Dermis blood vessel endothelial cell (primary cell): ENCODE measurements at places on chromosomes 2 and 18. TPM values are rescaled to one million over a fixed set of nuclear protein-coding genes. Genes with fewer than 3 reads are reported as not detected.

Gene CLEC4F
- total RNA-seq, result 0.09 and 0.34 TPM in 2 replicates

Gene RTN4
- 118 and 312 TPM in 2 replicates for total RNA-seq

Gene TUBA3D
- total RNA-seq, result not detected in 2 replicates

Gene KCNE4
- total RNA-seq, result 0.14 and 1.2 TPM in 2 replicates

Gene ANKRD23
- 1.1 and 1.5 TPM in 2 replicates for total RNA-seq

Gene SNED1
- 23.4 and 25.2 TPM in 2 replicates for total RNA-seq

Gene MC5R
- not detected in 2 replicates for total RNA-seq

Gene BOLA3
- 23.7 and 24.3 TPM in 2 replicates for total RNA-seq

Gene CKAP2L
- total RNA-seq, result 2.4 and 12.8 TPM in 2 replicates

Gene CXCR1
- not detected in 2 replicates for total RNA-seq

Gene TUBB8B
- 0.14 TPM in 1 of 2 replicates, not detected in the other for total RNA-seq

Gene SATB2
- total RNA-seq, result 0.33 and 0.85 TPM in 2 replicates

Gene FSIP2
- total RNA-seq, result 0.05 and 0.17 TPM in 2 replicates

Gene SLC23A3
- total RNA-seq, result 1.3 and 3.2 TPM in 2 replicates

Gene DOK6
- total RNA-seq, result under 0.01 and 1.0 TPM in 2 replicates

Gene ANTXR1
- total RNA-seq, result 0.42 and 0.68 TPM in 2 replicates

Gene CCDC85A
- 15.8 and 21.4 TPM in 2 replicates for total RNA-seq

Gene SP3
- total RNA-seq, result 98.9 and 107 TPM in 2 replicates

Gene PRSS56
- total RNA-seq, result not detected in 2 replicates

Gene SPOPL
- 17.9 and 20.2 TPM in 2 replicates for total RNA-seq

Gene PNKD
- total RNA-seq, result 26.5 and 50.2 TPM in 2 replicates

Gene SULT1C2
- total RNA-seq, result 0.05 TPM in 1 of 2 replicates, not detected in the other

Gene CEP192
- total RNA-seq, result 34.0 and 43.6 TPM in 2 replicates

Gene ZAP70
- 0.09 TPM in 1 of 2 replicates, not detected in the other for total RNA-seq
